ENCODE measurements at places on chromosomes 3 and 15. TPM values are rescaled to one million over a fixed set of nuclear protein-coding genes. Genes with fewer than 3 reads are reported as not detected.
A peak's percentile ranks its signal among the peaks of the same experiment; 100 is the strongest.

DNA sequence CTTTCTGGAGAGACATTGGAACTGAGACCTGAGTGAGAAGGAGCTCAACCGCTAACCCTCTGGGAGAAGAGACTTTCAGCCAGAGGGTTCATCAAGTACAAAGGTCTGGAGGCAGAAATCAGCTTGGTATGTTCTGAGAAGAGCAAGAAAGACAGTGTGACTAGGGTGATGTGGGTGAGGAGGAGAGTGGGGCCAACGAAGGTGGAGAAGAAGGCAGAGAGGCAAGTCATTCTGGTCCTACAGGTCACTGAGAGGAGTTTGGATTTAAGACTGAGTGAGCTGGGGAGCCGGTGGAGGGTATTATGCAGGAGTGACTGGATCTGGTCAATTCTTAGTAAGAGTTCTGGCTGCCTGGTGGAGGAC is 12.2 kb downstream of the XIRP1 start:
- H3K4me1 ChIP-seq = peaks cover 4% of the 10 kb centered on the region
- H3K27me3 ChIP-seq = no peaks in the 10 kb centered on the region
- H3K27ac ChIP-seq = peak overlapping the region; percentile 94
- H3K36me3 ChIP-seq = no peaks in the 10 kb centered on the region
- no peak for DNase-seq
- peak overlapping the region; percentile 11 for H3K4me3 ChIP-seq

DNA sequence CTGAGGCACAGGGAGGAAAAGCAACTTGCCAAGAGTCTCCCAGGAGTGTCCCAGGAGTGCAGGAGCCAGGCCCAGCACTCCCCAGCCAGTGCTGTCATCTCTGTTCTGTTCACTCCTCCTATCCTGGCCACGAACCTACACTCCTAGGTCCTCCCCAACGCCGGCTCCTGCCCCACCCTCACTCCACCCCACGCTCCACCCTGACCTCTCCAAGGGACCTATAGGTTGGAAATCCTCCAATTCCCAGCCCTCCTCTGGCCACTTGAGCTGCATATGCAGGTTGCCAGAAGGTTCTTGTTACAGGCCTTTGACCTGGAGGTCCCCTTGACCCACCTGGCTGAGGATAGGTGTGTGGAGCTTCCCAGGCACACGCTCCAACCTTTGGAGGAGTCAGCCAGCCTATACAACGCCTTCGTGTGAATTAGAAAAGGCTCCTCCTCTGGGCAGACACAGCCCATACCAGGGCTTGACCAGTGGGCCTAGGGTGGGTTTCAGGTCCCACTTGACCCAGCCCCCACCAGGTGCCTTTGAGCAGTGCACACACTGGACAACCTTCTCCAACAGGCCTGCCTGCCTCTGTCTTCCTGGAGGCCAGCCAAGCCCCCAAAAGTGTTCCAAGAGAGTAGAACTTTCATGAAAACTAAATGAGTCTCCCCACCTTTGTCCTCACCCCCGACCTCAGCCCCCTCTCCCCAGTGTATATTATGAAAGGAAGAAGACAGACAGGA is 167.2 kb upstream of the TLE3 start:
- H3K4me3 ChIP-seq = no peak overlapping the region
- DNase-seq = no peak
- H3K36me3 ChIP-seq = no peaks in the 10 kb centered on the region

GRCh38 chr3:188470508-188471130 is 316.7 kb downstream of the LPP start:
- H3K27me3 ChIP-seq = no peaks in the 10 kb centered on the region
- H3K27ac ChIP-seq = no peak overlapping the region
- DNase-seq = no peak

DNA sequence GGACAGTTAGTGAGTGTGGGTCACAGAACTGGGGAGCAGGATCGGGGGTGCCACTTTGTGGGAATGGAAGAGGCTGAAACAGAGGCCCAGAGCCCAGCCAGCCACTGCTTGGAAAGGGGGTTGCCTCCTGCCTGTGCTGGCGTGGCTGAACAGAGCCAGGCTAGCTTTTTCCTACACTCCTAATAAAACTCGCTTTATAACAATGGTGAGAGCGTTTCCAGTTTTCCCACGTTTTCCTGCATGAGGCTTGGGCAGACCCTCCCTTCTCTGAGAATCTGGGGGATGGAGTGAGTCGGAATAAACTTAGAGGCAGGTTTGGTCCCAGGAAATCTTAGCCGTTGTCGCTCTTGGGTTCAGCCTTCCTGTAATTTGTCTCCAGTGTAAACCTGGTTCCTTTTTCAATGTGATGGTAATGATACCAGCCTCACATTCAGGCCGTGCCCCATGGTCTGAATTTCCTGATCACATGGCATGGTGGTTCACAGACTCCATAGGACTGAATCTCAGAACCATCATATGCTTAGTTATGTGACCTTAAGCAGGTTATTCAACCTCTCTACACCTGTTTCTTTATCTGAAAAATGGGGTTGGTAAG is 6.5 kb upstream of the FGD5 start:
- no peaks in the 10 kb centered on the region for H3K27me3 ChIP-seq
- H3K36me3 ChIP-seq = no peaks in the 10 kb centered on the region
- H3K4me3 ChIP-seq = no peak overlapping the region
- DNase-seq = no peak

DNA sequence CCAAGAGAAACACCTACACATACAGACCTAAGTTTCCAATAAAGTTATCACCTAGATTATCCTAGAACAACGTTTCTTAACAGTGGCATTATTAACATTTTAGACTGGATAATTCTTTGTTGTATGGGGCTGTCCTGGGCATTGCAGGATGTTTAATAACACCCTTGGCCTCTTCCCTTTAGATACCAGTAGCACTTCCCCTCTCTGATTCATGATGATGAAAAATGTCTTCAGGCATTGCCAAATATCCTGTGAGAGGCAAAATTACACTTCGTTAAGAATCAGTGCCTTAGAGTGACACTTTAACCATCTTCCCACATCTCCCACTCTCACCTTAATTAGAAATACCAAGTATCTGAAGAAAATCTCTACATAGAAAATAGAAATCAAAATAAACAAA is 352.6 kb downstream of the CGGBP1 start:
- no peaks in the 10 kb centered on the region for H3K4me1 ChIP-seq
- H3K4me3 ChIP-seq = no peak overlapping the region
- no peaks in the 10 kb centered on the region for H3K27me3 ChIP-seq
- H3K27ac ChIP-seq = no peak overlapping the region
- no peak for DNase-seq
- no peaks in the 10 kb centered on the region for H3K36me3 ChIP-seq

DNA sequence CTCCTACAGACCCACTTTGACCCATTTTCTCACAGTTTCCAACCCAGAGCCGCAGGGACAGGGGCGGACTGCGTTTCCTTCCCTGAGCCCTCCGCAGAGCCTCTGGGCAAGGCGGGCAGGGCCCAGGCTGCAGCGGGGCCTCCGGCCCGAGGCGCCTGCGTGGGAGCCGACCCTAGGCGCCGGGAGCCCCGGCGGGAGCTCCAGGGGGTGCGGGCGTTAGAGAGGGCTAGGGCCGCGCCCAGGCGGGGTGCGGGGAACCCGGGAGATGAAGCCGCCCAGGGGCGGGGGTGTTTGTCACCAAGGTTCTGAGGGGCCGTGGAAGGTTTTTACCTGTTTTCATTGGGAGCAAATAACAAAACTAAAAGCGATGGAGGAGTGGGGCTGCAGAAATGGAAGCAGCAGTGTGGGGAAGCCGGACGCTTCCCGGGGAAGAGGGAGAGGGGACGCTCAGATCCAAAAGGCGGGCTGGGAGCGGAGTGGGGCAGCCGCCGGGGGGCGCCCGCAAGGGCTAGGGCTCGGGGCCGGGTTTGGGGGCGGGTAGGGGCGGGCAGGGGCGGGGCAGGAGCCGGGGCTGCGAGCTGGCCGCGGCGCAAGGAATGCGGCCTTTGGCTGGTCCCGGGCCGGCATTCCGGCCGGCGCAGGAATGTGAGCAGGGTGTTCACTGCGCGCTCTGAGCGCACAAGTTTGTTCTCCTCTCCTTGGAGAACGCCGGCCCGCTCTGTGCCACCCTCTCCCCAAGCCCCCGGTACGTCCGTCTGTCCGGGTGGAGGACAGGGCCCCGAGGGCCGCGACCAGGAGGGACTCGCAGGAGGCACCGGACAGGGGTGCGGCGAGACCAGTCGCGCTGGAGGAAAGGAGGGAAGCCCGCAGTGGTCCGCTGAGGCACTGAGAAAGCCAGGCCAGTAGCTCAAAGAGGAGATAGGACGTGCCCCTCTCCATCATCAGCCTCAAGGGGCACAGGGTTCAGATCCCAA is 61.1 kb downstream of the AMOTL2 start:
- H3K36me3 ChIP-seq = no peaks in the 10 kb centered on the region
- H3K27me3 ChIP-seq = no peaks in the 10 kb centered on the region
- H3K4me1 ChIP-seq = peaks cover 6% of the 10 kb centered on the region
- DNase-seq = peak; percentile 65
- peak overlapping the region; percentile 85 for H3K27ac ChIP-seq

DNA sequence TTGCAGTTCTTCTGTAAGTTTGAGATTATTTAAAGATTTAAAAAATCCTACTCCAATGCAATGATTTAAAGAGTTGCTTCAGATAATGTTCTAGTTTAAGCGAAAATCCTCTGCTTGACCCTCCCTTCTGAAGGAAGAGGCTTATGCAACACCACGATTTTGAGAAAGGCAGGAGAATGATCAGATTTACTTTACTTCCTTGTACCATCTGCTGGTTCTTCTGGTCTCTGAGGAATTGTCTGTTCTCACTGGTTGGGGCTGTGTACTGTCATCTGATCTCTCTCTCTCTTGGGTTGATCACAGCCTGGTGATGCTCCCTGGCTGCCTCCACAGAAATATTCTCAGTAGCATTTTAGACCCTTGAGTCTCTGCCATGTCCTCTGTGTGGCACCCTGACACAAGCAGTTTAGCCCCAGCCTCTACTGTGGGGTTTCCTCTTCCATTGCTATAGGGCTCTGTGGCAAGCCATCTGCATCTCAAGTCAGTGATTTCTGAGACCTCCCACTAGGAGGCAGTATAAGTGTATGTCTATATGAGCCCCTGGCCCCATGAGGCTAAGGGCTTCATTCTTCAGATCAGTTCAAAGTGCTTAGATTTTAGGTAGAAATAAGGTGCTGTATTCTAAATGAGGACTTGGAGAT is 50.8 kb upstream of the PLAAT1 start:
- peaks cover under 1% of the 10 kb centered on the region for H3K27me3 ChIP-seq
- no peak for DNase-seq
- H3K4me1 ChIP-seq = no peaks in the 10 kb centered on the region

GRCh38 chr3:140493271-140493670 is 184.6 kb upstream of the TRIM42 start:
- DNase-seq = no peak
- no peaks in the 10 kb centered on the region for H3K4me1 ChIP-seq
- H3K36me3 ChIP-seq = no peaks in the 10 kb centered on the region
- no peak overlapping the region for H3K27ac ChIP-seq

GRCh38 chr3:195591220-195591619 is 7.5 kb upstream of the APOD start:
- DNase-seq = no peak
- no peaks in the 10 kb centered on the region for H3K27me3 ChIP-seq
- no peak overlapping the region for H3K27ac ChIP-seq
- no peaks in the 10 kb centered on the region for H3K36me3 ChIP-seq
- H3K4me3 ChIP-seq = no peak overlapping the region

DNA sequence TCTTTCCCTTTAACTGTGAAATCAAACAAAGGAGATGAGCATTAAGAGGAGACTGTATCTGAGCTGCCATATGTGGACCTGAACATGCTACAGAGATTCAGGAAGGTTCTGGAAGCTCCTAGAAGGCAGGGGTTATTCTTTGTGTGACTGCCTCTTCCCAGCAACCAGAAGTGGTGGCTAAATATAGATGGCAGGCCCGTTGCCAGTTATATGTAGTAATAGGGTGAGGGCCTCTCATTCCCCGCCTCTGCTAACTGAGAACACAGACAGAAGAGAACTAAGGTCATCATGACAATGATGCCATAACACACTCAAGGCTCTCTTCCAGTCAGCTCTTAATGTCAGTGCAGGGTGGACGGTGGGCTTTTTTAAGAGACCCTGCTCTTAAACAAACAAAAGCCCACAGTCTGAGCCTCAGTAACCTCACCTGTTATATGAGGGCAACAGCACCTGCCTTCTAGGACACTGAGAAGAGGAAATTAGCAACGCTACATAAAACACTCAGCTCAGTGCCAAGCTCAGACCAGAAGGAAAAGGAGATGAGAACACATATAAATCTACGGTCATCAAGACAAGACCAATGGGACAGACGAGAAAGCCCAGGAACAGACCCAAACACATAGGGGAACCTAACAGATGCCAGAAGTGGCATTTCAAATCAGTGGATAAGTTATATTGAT is 22.3 kb downstream of the CFAP92 start:
- no peak overlapping the region for H3K4me3 ChIP-seq
- no peaks in the 10 kb centered on the region for H3K36me3 ChIP-seq
- no peak overlapping the region for H3K27ac ChIP-seq
- peaks cover 2% of the 10 kb centered on the region for H3K4me1 ChIP-seq
- no peak for DNase-seq
- H3K27me3 ChIP-seq = no peaks in the 10 kb centered on the region

GRCh38 chr3:120637851-120638559 is 41.9 kb downstream of the NDUFB4 start:
- no peaks in the 10 kb centered on the region for H3K27me3 ChIP-seq
- no peak for DNase-seq
- no peaks in the 10 kb centered on the region for H3K4me1 ChIP-seq
- no peaks in the 10 kb centered on the region for H3K36me3 ChIP-seq

DNA sequence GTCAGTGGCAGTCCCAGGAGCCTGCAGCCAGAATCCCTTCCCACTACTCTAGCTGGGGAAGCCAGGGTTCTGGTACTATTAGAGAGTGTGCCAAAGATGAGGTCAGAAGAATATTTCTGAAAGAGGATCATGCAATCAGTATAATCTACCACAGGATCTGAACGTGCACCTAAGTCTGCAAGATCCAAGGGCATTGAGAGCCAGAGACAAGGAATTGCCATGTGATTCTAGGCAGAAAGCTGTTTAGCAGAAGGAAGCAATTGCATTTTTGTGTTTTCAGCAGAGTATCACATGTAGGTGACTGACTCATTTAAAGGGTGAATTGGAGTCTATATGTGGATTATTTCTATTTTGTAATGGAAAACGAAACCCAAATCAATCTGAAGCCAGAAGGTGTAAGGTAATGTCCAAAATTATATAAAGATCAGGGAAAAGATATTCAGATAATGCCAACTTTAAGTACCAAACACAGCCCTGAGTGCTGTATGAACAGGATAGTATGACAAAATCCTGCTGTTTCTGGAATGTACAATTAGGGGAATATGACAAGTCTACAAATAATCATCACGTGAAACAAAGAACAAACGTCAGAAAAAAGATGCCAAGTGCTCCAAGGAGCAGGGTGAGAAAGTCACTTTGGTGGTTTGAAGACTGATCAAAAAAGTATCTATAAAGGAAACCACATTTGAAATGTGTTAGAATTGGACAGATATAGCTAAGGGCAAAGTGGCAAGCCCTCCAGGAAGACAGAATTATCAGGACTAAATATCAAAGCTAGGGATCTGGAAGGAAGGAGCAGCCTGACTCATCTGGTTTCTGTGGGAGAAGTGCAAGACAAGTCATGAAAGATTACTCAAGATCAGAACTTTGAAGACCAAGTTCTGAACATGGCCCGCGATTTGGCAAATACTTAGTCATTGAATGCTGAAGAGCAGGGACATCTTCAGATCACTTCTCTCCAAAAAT is 1036.6 kb downstream of the NTRK3 start:
- H3K27me3 ChIP-seq = peaks cover 3% of the 10 kb centered on the region
- H3K27ac ChIP-seq = no peak overlapping the region
- DNase-seq = no peak
- H3K4me3 ChIP-seq = no peak overlapping the region

Gene GNAT1
- total RNA-seq = not detected

Gene CD200R1
- 0.23 TPM for total RNA-seq

Gene TJP1
- 216 TPM for total RNA-seq

Gene TRIM42
- not detected for total RNA-seq

Gene ITGB5
- 123 TPM for total RNA-seq

Gene HRG
- total RNA-seq = not detected

All from prostate gland (tissue), 2 donors.